ENCODE measurements at places on chromosomes 13 and 19. TPM values are rescaled to one million over a fixed set of nuclear protein-coding genes. Genes with fewer than 3 reads are reported as not detected.
A peak's percentile ranks its signal among the peaks of the same experiment; 100 is the strongest.

- H3K27me3 ChIP-seq, result peaks cover 51% of the 10 kb centered on the region
- DNase-seq, result no peak
- no peaks in the 10 kb centered on the region for H3K4me1 ChIP-seq
- no peak overlapping the region for H3K4me3 ChIP-seq
- H3K36me3 ChIP-seq, result no peaks in the 10 kb centered on the region
- H3K27ac ChIP-seq, result no peak overlapping the region
Observed at GRCh38 chr19:42124386-42124901, 7.8 kb downstream of the POU2F2 start.

- peak overlapping the region; percentile 98 for H3K4me3 ChIP-seq
- no peaks in the 10 kb centered on the region for H3K27me3 ChIP-seq
- DNase-seq, result peak; percentile 77
- H3K36me3 ChIP-seq, result peaks cover 2% of the 10 kb centered on the region
Observed at GRCh38 chr19:53865918-53866864, 1.5 kb upstream of the MYADM start.

DNA sequence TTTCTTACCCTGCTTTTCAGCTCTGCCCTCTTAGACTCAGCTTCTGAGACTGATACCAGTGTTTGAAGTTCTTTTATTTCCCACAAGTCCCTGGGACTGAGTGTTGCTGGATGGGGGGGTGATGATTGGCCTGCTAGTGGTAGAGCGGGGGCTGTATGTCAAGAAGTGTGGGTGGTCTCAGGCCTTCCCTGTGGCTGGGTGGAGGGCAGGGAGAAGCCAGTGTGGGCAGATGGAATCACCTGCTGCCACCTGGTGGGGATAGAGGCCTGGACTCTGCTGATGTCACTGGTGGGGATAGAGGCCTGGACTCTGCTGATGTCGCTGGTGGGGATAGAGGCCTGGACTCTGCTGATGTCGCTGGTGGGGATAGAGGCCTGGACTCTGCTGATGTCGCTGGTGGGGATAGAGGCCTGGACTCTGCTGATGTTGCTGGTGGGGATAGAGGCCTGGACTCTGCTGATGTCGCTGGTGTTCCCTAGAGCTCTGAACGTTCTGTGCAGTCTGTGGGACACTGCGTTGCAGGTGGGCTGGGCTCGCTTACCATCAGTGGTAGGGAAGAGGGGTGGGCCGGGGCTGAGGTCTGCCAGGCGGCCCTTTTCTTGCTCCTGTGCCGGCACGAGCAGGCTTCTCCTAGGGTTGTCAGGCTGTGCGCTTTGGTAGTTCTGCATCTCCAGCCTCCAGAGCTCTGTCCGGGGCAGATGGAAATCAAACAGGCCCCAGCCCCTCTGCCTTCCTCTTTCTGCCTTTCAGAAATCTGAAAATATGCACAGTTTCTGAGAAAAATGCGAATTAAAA is 101.3 kb downstream of the ARHGEF7 start:
- H3K27ac ChIP-seq, result peak overlapping the region; percentile 55
- peaks cover 21% of the 10 kb centered on the region for H3K36me3 ChIP-seq
- DNase-seq, result no peak
- H3K4me1 ChIP-seq, result peaks cover 58% of the 10 kb centered on the region

DNA sequence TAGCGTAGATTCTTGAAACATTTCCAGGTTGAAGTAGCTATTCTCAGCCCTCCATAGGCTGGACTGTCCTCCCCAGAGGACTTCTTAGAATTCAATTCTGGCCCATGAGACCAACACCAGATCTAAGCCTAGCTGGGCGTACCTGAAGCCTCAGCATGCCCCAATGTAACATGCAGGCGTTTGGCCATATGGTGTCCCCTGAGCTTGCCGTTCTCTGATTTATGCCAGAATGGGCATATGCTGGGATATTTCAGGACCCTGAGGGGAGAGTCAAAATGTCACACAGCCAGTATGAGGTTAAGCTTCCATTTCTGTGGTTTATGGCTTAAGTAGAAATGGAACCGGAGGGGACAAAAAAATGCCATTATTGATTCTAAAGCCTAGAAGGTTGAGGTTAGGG is 317.7 kb upstream of the OBI1 start:
- DNase-seq, result no peak
- H3K27me3 ChIP-seq, result peaks cover 24% of the 10 kb centered on the region
- no peaks in the 10 kb centered on the region for H3K36me3 ChIP-seq
- peaks cover 3% of the 10 kb centered on the region for H3K4me1 ChIP-seq
- H3K27ac ChIP-seq, result no peak overlapping the region

DNA sequence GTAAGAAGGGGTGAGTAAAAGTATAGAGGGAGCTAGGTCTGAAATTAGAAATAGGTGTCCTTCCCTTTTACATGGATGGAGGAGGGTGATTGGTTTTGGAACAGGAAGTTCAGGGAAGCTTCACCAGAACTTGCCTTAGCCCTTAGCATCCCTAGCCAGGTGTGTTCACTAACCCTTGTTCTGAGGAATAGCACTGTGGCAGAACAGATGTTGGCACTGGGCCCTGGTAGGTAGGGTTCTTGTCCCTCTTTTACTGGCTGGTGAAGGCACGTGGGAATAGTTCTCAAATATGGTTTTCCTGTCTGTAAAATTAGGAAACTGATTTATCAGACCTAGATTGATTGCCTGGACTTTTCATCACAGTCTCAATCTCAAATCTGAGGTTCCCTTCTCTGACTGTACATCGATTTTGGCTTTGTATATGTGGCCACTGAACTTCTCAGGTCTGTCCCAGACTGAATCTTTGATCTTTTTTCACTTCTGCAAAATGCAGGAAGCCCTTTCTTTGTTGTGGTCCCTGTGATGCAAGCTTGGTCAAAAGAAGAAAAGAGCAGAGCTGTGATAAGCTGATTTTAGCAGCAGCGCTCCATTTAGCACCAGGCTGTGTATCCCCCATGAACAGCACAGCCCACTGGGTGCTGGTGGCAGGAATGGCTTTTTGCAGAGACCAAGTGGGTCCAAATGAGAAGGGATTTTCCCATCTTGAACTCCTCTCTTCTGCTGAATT is 86.2 kb upstream of the HTR2A start:
- H3K27me3 ChIP-seq, result no peaks in the 10 kb centered on the region
- DNase-seq, result no peak
- no peak overlapping the region for H3K27ac ChIP-seq
- no peaks in the 10 kb centered on the region for H3K36me3 ChIP-seq
- no peak overlapping the region for H3K4me3 ChIP-seq
- peaks cover 4% of the 10 kb centered on the region for H3K4me1 ChIP-seq

DNA sequence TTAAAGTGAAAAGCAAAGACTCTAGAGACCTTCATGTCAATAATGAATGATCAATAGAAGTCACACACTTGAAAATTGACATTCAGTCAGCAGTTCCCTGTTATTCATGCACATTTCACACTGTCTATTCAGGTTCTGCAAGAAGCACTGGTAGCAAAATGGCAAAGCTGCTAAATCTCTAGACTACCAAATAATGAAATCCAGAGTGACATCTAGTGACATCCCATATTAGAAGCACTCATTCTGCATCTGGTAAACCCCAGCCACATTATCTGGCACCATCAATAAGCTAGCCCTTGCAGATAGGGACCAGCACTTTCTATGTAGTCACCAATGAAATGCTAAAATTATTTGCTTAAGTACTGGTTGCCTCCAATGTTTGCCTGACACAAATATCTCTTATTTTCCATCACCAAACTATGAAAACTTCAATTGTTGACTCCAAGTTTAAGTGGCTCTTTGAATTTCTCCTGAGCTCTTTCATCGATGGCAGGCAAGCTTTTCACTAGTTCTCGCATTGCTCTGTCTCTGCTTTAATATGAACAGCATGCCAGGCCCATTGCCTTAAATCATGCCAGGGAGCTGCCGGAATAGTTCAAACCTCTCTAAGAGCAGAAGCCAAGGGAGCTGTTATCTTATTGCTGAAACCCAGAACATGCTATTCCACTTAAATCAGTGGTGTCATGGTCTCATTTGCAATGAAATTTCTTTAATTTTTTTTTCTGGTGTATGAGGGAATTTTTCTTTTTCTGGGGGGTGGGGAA is 409.9 kb downstream of the MZT1 start:
- H3K4me1 ChIP-seq, result peaks cover 4% of the 10 kb centered on the region
- H3K36me3 ChIP-seq, result no peaks in the 10 kb centered on the region
- DNase-seq, result no peak
- no peaks in the 10 kb centered on the region for H3K27me3 ChIP-seq
- no peak overlapping the region for H3K4me3 ChIP-seq

DNA sequence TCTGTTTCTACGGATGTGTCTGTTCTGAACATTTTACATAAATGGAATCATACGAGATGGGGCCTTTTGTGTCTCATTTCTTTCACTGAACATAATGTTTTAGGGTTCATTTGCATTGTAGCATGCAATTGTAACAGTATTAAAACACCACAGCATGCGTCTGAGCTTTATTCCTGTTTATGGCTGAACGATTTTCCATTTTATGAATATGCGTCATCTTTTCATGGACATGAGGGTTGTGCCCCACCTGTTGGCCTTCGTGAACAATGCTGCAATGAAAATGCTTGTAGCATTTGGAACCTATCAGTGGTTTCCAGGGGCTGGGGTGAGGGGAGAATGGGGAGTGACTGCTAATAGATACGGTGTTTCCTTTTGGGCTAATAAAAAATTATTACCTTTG is 5.1 kb downstream of the OR10H1 start:
- H3K4me3 ChIP-seq, result no peak overlapping the region
- no peaks in the 10 kb centered on the region for H3K36me3 ChIP-seq
- H3K4me1 ChIP-seq, result no peaks in the 10 kb centered on the region
- DNase-seq, result no peak
- no peaks in the 10 kb centered on the region for H3K27me3 ChIP-seq
- no peak overlapping the region for H3K27ac ChIP-seq

DNA sequence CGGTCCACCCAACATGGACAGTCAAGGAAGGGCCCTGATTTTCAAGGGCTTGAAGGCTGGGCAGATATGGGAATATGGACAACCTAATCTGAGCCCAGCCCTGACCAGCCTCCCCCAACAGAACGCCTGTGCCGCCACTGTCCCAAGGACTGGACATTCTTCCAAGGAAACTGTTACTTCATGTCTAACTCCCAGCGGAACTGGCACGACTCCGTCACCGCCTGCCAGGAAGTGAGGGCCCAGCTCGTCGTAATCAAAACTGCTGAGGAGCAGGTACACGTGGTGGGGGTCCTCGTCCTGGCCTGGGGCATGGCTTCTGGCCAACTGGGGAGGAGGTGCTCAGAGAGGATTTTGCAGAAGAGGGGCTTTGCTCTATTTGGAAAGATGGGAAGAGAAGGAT is 3.5 kb downstream of the CLEC4M start:
- H3K4me3 ChIP-seq, result no peak overlapping the region
- no peak overlapping the region for H3K27ac ChIP-seq
- H3K36me3 ChIP-seq, result no peaks in the 10 kb centered on the region
- H3K27me3 ChIP-seq, result peaks cover 14% of the 10 kb centered on the region

- H3K27me3 ChIP-seq, result no peaks in the 10 kb centered on the region
- no peak overlapping the region for H3K27ac ChIP-seq
- no peak overlapping the region for H3K4me3 ChIP-seq
- H3K4me1 ChIP-seq, result peaks cover 9% of the 10 kb centered on the region
Observed at GRCh38 chr13:80033286-80033685, 307.6 kb downstream of the SPRY2 start.

DNA sequence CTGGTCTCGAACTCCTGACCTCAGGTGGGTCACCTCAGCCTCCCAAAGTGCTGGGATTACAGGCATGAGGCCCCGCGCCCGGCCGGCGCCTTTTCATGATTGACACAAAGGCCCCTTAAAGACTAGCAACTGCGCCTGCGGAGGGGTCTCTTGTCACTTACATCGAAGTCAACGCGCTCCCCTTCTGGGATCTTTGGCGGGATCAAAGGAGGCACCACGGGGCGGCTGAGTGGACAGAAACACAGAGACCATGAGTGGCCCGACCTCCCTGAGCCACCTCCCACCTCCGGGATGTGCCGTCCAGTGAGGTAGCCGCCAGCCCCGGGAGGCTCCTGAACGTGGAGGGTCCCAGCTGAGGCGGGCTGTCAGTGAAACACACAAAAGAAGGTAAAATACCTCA is 7.3 kb downstream of the TNNT1 start:
- H3K36me3 ChIP-seq, result no peaks in the 10 kb centered on the region
- no peak overlapping the region for H3K27ac ChIP-seq
- DNase-seq, result no peak

GRCh38 chr13:59806801-59807200 is 356.9 kb downstream of the DIAPH3 start:
- no peak for DNase-seq
- H3K4me3 ChIP-seq, result no peak overlapping the region
- no peaks in the 10 kb centered on the region for H3K4me1 ChIP-seq
- no peak overlapping the region for H3K27ac ChIP-seq
- H3K36me3 ChIP-seq, result no peaks in the 10 kb centered on the region

DNA sequence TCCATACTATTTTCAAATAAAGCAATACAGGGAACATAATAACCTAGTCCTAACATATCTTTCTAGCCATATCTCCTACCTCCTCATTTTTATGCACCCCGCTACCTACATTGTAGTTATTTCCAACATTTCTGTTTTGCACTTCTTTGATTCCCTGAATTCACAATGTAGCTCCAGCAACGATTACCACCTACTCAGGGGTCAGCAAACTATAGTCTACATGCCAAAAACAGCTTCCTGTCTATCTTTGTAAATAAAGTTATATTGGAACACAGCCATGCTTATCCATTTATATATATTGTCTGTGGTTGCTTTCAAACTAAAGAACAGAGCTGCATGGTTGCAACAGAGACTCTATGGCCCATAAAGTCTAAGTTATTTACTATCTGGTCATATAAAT is 16.7 kb downstream of the MYCBP2 start:
- H3K27ac ChIP-seq, result no peak overlapping the region
- H3K4me1 ChIP-seq, result peaks cover 41% of the 10 kb centered on the region
- H3K4me3 ChIP-seq, result no peak overlapping the region
- DNase-seq, result no peak
- H3K36me3 ChIP-seq, result peaks cover 8% of the 10 kb centered on the region

Gene FFAR2
- 2.2 TPM for total RNA-seq

Gene GPR12
- 0.14 TPM for total RNA-seq

Gene ZNF850
- total RNA-seq, result 10.4 TPM

Gene LILRA6
- not detected for total RNA-seq

Gene ZNF382
- total RNA-seq, result 17.5 TPM
